SK-N-DZ (cell line): ENCODE measurements at places on chromosomes 1 and 21.

- DNase-seq, result peak; percentile 60
Measured at GRCh38 chr1:202599669-202600431, 110.4 kb downstream of the SYT2 start.

DNA sequence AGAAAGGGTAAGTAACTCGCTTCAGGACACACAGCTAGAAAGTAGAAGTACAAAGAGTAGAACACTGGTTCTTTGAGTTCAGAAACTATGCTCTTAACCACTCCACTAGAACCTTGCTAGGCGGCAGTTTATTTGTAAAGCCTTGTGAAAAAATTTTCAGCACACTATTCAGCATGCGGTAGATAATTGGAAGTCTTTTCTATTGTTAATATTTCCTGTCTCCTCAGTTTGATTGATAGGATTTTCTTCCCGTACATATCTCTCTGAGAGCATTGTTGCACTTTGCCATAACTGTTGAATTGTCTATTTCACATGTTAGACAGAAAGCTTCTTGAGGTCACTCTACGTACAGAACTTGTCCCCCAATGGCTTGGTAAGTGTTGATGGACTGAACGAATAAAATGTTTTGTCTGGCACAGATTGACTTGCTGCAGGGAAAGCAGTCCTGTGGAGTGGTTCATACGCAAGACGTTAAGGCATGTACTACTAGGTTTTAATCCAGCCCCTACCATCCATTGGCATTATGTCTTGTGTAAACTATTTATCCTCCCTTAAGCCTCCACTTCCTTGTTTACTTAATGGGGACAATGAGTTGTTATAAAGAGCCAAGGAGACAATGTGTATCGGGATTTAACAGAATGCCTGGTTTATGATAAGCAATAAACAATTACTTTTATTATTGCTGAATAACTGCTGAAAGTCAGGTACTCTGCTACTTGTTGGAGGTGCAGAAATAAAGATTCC, 35.8 kb downstream of the C1orf21 start:
- DNase-seq, result no peak

GRCh38 chr1:166026555-166026954, 140.2 kb downstream of the FAM78B start:
- peak; percentile 41 for DNase-seq

DNA sequence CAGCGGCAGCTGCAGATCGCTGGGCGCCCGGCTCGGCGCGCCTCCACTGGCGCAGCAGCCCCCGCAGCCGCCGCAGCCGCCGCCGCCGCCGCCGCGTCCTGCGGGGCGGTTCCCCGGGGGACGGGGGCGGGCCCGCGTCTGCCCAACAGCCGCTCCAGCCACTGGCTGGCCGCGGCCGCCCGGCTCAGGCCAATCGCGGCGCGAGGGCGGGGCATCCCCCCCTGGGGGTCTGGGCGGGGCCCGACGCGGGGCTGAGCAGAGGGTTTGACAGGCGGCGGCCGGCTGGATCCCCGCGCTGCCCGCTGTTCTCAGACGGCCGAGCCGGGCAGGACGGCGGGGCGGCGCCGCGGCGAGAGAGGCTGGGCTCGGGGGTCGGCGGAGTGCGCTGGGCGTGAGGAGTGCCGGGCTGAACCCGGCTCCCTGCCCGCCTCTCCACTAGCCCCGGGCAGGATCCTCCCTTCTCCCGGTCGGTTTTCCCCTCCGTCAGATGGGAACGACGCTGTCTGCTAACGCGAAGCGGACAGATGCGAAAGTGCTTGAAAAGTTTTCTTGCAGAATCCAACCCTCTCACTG, at the start of gene GLIS1:
GLIS1 (minus strand) TSS at position 56 of the 573 bp plus-strand sequence. CDS start 1,100 bp downstream, outside the sequence.
- peak; percentile 77 for DNase-seq

- no peak for DNase-seq
Measured at GRCh38 chr1:13554798-13555197, 28.8 kb upstream of the PDPN start.

DNA sequence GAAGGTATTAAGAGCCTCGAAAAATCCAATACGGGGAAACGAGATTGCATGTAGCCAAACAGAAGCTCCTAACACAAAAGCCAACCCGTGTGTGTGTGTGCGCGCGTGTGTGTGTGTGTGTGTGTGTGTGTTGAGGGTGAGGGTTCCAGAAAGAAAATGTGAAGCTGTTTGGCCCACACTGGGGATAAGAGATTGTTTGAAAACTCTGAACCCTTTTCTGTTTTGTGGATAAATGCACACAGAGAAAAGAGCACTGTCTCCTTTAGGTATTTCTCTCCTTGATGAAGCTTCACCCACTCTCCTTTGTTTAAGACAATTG, 1.9 kb downstream of the WLS start:
- DNase-seq, result no peak

- no peak for DNase-seq
Measured at GRCh38 chr1:2866422-2867086, 65.1 kb upstream of the TTC34 start.

DNA sequence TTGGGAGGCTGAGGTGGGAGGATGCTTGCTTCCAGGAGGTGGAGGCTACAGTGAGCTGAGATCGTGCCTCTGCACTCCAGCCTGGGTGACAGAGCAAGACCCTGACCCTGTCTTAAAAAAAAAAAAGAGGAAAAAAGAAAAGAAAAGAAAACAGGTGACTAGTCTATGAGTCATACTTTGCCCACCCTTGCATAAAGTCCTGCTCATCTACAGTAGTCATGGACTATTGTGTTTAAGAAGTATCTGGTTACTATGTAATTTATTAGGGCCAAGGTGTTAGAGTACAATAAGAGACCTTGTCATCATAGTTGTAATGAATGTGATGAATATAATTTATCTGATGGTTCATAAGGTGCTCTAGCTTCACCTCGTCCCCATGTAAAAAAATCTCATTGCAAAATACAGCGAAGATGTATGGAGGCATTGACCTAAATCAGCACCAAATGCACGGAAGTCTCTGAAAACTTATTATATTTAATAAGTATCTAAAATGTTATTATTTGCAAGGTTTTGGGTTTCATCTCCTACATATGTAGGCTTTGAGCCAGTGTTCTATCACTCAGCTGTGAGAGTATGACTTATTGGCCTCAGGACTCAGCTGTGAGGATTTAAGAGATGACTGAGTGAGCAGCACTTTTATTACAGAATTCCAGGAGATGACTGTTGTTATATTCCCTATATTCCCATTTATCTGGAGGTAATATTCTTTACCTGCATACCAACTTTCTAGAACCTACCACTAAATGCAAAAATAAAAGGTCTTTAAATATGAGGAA, 19.9 kb upstream of the KCNJ6 start:
- no peak for DNase-seq

DNA sequence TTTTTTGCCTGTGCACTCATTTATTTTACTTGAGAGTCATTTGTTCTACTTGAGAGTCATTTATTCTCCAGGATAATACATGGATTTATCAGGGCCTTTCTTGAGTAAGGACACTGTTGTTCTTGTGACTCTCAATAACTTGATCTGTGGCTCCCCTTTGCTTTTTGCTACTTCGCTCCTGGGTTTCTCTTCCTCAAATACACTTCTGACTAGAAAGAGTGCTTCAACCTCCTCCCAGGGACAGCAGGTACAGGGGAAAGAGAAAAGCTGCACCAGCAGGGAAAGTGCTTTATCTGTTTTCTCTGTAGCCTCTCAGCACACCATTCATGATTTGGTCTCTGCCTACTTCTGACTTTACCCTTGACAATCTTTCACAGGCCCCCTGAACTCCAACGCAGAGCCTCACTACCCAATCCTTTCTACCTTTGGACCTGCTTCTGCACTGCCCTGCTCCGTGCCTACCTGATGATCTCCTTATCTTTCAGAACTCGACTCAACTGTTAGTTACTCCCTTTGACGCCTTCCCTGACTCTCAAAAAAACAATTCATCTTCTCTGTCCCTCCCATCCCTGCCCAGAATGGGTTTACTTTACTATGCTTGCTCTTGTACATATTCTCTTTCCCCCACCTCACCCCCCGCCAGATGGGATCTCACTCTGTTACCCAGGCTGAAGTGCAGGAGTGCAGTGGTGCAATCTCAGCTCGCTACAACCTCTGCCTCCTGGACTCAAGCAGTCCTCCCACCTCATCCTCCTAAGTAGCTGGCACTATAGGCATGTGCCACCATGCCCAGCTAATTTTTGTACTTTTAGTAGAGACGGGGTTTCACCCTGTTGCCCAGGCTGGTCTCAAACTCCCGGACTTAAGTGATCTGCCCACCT, 15.6 kb upstream of the PIGM start:
- no peak for DNase-seq

DNA sequence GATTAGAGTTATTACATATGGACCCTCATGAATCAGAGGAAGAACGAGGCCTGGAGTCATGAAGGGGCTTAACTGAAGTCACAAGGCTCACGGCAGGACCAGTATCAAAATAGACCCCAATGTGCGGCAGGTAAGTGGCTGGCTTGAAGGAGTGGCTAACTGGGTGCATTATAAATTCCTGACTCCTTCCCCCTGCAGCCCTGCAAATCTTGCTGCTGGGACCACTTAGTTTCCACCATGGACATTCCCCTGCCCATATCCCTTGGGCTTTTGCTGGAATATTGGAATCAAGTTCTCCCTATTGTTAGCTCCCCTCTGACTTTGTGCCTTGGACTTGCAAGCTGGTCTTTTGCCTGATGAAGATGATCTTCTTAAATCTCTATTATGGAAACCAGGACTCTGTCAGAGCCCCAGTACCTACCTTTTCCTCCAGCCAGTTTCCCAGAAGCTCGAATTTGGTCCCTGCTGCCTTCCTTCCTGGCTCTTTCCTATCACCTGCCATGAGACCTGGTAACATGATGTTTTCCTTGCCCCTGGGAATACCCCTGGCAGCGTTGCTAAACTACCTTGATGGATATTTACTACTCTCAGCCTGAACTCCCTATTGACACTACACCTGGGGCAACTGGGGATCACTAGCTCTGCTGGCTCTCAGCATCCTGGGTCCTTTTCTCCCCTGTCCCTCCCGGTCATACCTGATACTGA, 156.0 kb upstream of the JUN start:
- DNase-seq, result no peak

- peak; percentile 15 for DNase-seq
Measured at GRCh38 chr1:38858833-38859560, 575 bp downstream of the RRAGC start.

- DNase-seq, result no peak
Measured at GRCh38 chr1:193634470-193634869, 448.1 kb upstream of the B3GALT2 start.

DNA sequence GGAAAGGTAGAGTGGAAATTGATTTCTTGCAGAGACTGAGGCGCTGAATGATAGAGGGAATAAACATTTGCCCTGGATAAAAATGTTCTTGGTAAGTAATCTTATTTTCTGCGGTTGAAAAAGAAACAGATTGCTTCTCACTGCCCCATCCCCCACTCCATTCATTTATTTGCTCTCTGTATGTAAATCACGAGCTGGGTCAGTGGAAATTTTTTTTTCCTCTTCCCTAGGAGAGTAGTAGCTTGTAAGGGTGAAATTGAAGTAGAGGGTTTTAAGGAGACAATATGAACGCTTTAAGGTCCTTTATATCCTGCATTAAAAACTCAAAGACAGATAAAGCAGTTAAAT, 1.4 kb upstream of the BRINP3 start:
- no peak for DNase-seq

DNA sequence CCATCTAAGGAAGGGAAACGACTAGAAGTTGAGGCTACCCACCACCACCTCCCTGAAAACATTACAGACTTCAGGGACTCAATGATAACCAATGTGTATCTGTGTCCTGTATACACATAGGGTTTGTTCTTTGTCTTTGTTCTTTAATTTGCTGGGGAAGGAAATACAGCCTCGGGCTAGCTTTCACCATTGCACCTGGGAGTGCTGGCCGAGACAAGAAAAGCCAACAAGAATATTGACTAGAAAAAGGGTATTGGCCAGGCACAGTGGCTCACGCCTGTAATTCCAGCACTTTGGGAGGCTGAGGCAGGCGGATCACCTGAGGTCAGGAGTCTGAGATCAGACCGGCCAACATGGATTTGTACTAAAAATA, 50.4 kb downstream of the MDM4 start:
- DNase-seq, result no peak

GRCh38 chr1:180779584-180779983, 133.1 kb upstream of the KIAA1614 start:
- DNase-seq, result no peak

DNA sequence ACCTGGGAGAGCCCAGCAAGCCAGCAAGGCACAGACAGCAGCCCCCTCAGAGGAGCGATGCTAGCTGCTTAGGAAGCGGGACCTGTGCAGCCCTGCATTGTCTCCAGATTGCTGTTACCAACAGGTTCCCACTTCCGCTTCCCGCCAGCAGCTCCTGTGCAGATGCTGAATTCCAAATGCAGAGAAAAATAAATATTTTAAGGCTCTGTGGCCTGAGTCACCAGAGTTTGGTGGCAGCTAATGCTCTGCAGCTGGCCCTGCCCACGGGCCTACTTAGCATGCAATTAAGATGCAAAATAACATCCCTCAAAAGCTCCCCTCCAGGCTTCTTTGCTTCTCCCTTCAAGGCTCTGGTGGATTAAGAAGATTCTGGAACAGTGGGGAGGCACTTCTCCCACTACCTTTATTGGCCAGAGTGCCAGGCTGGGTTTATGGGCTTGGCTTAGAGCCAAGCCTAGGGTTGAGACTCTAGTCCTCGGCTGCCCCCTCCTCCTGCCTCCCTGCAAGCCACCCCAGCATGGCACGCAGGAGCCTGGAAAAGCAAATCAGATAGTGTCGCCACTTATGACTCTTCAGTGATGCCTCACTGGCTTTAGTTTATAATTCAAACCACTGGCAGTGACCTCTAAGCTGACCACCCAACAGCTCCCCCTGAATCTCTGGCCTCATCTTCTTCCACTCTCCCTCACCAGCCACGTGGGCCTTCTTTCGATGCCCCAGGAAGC, 207.1 kb upstream of the ZC3H12A start:
- DNase-seq, result peak; percentile 20

- DNase-seq, result no peak
Measured at GRCh38 chr1:151165281-151165737, 393 bp downstream of the LYSMD1 start.

- peak; percentile 15 for DNase-seq
Measured at GRCh38 chr1:79657951-79658658, 651.6 kb upstream of the ADGRL4 start.

- no peak for DNase-seq
Measured at GRCh38 chr1:222387007-222387814, 160.7 kb downstream of the HHIPL2 start.

- no peak for DNase-seq
Measured at GRCh38 chr1:38084113-38084512, 37.5 kb upstream of the POU3F1 start.

DNA sequence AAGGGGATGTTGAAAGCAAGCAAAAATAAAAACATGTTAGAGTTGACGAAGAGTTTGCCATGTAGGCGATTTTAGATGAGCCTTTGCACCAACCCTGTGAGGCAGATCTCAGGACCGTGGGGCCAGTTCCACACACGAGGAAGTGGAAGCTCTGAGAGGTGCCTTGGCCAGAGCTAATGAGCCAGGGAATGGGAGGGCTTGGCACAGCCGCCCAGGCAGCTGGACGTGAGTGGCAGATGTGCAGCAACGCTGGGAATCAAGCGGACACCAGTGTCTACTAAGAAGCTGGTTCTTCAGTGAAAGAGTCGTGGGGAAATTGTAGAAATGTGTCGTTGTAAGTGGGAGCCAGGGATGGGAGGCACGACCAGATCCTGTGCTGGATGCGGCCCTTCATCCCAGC, 58.9 kb upstream of the COL6A1 start:
- no peak for DNase-seq

GRCh38 chr1:171654201-171654941, 1.9 kb upstream of the MYOC start:
- no peak for DNase-seq
